Renal cortex interstitium (tissue), 15 donors: ENCODE measurements at places on chromosomes 12 and 14.
A peak's percentile ranks its signal among the peaks of the same experiment; 100 is the strongest.

DNA sequence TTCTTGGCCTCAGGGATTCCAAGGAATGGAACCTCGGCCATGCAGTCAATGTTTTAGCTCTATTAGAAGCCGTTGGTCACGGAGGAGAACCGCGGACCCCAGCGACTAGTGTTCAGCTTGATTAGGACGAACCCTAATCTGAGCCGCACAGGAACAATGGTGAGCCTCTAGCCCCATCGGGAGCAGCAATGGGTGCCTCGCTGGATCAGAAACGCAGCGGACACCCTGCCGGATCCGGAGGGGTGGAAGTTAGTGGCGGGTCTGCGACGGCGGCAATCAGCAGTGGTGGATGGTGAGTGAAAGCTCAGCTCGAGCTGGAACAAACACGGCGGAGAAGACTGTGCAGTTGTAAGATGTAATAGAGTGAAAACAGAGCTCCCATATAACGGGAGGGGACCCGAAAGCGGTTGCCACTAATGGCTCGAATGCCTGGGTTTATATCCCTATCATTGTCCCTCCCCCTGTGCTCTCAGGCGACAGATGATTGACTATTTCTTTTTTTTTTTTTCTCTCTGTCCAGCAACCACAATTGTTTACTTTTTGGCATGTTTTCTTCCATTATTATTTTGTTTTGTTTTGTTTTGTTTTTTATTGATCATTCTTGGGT is 127.7 kb downstream of the ZNF664 start:
- no peak for DNase-seq

DNA sequence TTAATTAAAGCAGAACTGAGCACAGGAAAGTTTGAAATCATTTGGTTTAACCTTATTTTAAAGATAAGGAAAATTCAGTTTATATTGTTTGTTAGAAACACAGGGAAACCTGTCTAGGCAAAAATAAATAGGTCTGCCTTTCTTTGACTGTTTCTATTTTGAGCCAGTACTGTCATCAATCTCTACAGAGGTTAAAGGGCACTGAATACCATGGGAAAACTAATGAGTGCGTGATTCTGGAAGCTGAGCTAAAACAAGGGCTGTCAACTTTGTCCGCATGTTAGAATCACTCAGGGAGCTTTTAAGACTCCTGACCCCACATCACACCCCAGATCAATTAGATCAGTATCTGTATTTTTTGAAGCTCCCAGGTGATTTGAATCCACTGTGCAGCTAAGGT is 38.8 kb downstream of the NOPCHAP1 start:
- peak; percentile 9 for DNase-seq

DNA sequence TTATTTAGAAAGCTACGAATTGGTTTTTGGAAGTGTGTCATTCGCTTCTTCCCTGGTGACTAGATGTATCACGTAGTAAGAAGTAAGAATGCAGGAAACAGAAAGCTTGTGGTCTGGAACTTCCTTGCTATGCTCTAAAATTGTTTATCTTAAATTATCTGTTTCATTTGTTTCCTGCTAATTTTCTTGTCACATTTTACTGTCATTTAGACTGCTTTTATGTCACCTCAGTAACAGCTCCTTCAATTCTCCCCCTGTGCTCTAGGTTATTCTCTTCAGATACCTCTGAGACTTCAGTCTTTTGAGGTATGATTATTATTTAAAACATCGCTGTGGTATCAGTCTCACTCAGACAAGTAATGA is 699 bp upstream of the CD69 start:
- no peak for DNase-seq

DNA sequence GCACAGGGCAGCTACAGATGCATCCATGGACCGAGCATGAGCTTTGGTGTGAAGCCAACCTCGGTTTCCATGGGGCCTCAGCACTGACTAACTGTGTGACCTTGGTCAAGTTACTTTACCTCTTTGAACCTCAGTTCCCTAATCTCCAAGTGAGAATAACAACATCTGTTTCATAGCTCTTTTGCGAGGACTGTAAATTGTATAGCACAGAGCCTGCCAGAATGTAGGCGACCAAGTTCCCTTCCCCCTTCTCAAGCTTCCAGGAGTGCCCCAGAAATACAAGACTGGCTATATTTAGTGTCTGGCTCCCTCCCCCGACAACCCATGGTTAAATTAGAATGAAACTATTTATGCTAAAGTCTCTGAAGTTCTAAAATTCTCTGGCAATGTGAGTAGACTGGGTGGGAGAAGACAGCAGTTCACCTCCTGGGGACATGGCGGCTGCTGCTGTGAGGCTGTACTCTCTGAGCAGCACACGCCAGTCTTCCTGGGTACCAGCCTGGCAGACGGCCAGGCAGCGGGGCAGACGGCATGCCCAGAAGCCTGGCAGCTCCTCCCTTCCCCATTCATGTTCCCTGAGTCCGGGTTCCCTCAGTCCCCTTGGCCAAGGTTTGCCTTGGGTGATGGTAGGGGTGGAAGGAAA is 22.0 kb upstream of the TMED10 start:
- peak; percentile 72 for DNase-seq

DNA sequence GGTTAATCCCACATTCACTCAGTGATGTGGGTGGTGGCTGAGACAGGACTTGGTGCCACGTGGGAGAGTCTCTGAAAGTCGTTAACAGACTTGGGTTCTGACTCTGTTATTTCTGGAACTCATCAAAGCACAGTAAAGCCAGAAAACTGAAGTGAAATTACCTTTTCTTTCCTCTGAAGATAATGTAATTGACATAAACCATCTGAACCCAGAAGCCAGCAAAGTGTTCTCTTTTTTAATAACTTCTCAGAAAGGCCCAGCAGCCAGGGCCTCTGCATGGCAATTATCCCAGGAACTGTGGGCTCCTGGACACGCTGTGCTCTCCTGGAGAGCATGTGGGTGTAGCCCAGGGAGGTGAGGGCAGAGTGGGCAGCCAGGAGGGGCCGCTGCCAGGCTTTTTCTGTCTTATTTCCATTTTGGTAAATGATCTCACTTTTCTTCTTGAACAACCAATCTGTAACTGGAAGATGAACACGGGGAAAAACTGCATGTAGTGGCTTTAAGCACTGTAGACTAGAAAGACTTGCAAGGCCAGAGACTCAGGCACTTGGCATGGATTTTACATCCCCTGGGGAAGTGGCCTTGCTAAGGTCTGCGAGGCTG is 444.1 kb upstream of the TMEM132C start:
- DNase-seq: no peak

GRCh38 chr12:59619461-59620240 is 23.8 kb downstream of the SLC16A7 start:
- DNase-seq: no peak

GRCh38 chr12:119225454-119225853 is 46.7 kb downstream of the HSPB8 start:
- DNase-seq: no peak

GRCh38 chr14:100857233-100857922 is 31.5 kb downstream of the MEG3 start:
- no peak for DNase-seq

DNA sequence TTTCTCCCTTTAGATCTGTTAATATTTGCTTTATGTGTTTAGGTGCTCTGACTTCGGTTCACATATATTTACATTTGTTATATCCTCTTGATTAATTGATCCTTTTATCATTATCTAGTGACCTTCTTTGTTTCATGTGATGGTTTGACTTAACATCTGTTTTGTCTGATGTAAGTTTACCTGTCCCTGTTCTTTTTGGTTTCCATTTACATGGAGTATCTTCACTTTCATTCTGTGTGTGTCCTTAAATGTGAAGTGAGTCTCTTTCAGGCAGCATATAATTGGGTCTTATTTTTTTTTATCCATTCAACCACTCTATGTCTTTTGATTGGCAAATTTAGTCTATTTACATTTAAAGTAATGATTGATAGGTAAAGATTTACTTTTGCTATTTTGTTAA is 24.2 kb downstream of the TRMT5 start:
- no peak for DNase-seq

DNA sequence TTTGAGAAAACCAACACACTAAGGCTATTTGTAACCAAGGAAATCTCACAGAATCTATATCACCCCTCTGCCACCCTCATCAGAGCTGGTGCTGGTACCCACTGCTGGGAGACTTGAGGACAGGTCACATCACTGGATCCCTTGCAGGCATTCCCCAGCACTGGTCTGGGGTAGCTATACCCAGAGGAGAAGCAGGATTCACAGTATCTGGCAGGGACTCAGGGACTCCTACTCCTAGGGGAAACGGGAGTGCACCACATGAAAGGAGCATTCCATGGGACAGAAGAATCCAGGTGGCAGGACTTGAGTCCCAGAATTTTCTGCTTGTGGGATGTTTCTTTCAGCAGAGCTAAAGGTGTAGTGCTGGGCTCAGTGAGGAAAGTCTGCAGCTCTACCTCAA is 223.2 kb downstream of the ADGRD1 start:
- DNase-seq: no peak

GRCh38 chr12:67917811-67918210 is 71.4 kb upstream of the IFNG-AS1 start:
- no peak for DNase-seq

- peak; percentile 5 for DNase-seq
These were observed 13.1 kb downstream of the KRT5 start for GRCh38 chr12:52506858-52507715.

DNA sequence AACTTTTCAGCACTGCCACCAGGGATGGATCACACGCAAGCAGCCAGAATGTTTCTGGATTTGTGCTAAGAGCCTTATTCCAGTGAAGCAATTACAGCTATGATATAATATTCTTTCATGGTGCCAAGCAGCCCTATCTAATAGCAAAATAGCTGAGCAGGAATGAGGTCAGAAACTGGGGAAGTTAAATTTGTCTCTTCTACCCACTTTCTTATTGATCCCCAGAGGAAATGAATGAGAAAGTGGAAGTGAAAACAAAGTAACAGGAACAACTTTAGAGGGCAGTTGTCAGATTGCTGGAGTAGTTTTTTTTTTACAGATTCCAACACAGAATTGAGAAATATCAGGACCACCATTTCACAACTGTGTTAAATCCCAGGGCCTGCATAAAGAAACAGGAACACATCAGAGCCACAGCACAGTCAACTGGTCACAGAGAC is 44.8 kb downstream of the GCH1 start:
- no peak for DNase-seq

DNA sequence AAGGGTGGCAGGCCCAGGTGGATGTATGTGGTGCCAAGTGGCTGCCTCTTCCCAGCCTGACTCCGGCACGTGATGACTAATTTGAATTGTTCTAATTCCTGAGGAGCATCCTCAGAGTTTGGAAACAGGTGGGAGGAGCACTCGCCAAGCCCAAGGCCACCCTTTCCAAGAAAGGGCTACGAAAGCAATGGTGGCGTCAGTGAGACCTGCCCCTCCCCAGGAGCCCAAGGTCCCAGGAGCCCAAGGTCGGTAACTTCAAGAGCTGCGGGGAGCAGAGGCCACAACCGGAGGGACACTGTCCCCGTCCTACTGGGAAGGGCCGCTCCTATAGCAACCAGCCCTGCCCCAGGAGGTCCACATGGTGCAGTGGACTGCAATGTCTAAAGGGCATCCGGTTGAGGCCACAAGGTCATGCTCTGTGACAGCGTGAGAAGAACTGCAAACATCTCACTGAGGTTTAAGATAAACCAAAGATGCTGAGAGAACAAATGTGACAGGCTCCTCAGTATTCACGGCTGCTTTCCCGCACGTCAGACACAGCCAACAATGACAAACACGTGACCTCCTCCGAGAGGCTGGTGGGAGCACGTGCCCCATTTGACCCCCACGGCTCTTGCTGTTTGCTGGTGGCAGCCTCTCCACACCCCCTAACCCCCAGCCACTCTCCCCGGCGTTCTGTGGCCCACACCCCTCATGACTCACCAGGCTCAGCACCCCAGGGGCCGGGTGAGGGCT is 79.6 kb downstream of the ITPK1 start:
- DNase-seq: no peak

GRCh38 chr12:74152370-74152769 is 385.3 kb upstream of the ATXN7L3B start:
- no peak for DNase-seq

DNA sequence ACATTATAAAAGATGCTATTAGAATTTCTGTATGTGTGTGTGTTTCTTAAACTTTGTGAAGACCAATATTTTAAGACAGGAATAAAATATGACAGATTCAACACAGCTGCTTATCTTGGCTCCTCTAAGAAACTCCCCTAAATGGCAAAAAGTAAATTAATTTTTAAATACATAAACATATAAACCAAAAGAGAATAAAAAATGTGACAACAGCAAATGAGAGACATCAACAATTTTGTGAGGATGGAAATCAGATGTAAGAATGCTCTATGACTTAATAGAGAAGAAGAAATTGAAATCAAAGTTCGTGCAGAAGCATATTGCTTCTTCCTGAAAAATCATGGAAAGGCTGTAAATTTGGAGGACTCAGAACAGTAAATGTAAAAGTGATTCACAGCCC is 1083.8 kb downstream of the FLRT2 start:
- peak; percentile 57 for DNase-seq

GRCh38 chr14:73188501-73188911 is 48.8 kb upstream of the PAPLN start:
- DNase-seq: no peak

DNA sequence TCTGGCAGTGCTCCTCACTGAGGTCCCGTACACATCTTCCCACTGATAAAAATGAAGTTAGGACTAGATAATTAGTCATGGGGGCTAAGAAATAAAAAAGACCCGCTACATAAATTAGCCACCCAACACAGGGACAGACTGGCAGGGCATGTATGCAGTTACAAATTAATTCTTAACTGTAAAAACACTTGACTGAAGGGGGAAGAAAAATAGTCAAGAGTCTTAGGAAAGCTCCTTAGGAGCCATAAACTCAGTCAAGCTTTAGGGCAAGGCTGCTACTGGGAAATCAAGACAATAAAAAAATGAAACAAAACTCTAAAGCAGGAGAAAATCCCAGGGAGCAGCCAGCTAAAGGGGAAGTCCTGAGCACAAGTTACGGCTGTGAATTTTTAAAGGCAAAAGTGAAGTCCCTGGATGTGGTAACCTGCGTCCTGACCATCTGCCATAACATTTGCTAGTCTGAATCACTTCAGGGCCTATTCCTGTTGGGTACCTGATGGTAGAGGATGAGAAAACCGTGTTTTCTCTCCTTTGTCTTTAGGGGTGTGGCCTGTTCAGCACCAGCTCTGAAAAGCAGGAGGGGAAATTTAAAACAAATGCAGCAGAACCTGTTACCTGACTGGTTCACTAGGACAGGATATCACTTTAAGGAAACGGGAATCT is 7.5 kb upstream of the NPFF start:
- DNase-seq: no peak

GRCh38 chr12:53738406-53739213 is 11.4 kb upstream of the CALCOCO1 start:
- DNase-seq: no peak

- no peak for DNase-seq
These were observed 274.0 kb upstream of the FKBP4 start for GRCh38 chr12:2520722-2521246.

GRCh38 chr12:23561364-23562345 is 387.8 kb downstream of the SOX5 start:
- DNase-seq: no peak
